ENCODE measurements at places on chromosomes 1 and 21. TPM values are rescaled to one million over a fixed set of nuclear protein-coding genes. Genes with fewer than 3 reads are reported as not detected.

DNA sequence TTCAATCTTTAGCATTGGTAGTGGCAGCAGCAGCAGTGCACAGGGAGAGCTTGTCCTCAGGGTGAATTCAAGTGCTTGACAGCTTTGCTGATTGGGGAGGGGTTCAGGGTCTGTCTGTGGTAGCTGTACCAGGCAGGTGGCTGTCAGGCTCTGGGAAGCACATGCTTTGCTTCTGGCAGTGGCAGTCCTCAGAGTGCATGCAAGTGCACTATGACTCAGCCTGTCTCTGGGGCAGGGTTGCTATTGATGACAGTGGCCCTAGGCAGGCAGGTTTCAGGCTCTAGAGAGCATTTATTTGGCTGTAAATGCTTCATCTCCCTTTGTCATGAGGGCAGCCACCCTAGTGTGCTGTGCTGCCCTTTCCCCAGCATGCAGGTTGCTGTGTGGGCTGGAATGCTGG lies 251.9 kb upstream of the LRRC7 start:
- H3K4me3 ChIP-seq = no peak overlapping the region
- 0 out of 2 replicates have a peak, but pooled peaks cover 8% of the 10 kb centered on the region for H3K4me1 ChIP-seq
- no peak for DNase-seq
- H3K27ac ChIP-seq = no peak overlapping the region

DNA sequence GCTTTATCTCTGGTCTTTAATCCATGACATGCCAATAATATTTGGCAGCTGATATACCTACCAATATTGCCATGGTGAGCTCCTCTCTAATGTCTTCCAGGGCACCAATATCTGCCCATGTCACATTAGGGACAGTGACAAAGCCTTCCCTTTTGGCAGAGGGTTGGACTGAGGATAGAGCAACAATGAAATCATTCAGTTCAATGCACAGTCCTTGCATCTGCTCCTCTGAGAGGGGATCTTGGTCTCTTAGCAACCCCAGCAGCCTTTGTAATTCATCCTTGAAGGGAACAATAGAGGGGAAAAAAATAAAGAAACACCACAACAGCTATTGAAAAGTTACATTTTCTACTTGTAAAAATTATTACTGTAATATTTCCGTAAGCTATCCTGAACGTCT lies 42.3 kb downstream of the NVL start:
- peak; percentile 78 for DNase-seq
- no peaks in the 10 kb centered on the region for H3K4me1 ChIP-seq
- H3K27ac ChIP-seq = no peak overlapping the region
- H3K27me3 ChIP-seq = no peaks in the 10 kb centered on the region
- peaks cover 28% of the 10 kb centered on the region for H3K36me3 ChIP-seq
- no peak overlapping the region for H3K4me3 ChIP-seq

DNA sequence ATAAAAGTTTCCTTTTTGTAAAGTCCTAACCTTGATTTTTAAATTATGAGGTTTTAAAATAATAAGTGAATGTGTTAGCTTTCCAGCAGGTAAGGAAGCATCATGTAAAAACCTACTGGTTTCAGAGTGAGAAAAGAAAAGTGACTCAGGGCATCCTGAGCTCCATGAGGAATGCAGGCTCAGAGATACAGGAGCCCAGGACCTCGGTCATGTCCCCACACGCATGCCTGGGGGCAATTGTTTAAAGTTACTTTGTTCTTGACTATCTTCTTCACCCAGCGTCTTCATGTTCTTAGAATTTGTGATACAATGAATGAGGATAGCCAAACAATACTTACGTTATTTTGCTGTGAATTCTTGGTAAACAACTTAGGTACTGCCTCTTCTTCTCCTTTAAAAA lies 117.4 kb upstream of the PLPPR5 start:
- H3K4me1 ChIP-seq = no peaks in the 10 kb centered on the region
- no peaks in the 10 kb centered on the region for H3K36me3 ChIP-seq
- DNase-seq = no peak
- no peak overlapping the region for H3K27ac ChIP-seq
- no peaks in the 10 kb centered on the region for H3K27me3 ChIP-seq
- no peak overlapping the region for H3K4me3 ChIP-seq

- H3K36me3 ChIP-seq = peaks cover 12% of the 10 kb centered on the region
- H3K4me3 ChIP-seq = no peak overlapping the region
- DNase-seq = no peak
- H3K27me3 ChIP-seq = no peaks in the 10 kb centered on the region
- H3K4me1 ChIP-seq = no peaks in the 10 kb centered on the region
These were observed 74.9 kb downstream of the SLC66A1 start for GRCh38 chr1:19387045-19387467.

DNA sequence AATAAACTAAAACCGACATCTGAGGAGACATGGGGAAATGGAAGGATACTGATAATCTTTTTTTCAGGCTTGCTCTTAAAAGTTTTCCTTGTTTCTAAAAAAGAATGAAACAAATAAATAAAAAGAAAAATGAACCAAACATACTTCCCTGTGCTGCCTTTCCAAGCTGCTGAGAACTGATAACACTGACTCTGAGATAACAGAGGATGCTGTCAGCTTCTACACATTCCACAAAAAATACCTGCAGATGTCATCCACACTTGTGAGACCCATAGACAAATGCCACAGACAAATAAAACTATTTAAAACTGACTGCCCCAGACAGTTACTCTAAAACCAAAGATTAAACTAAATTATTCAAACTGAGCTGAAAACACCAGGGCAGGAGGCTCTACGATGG lies 12.0 kb upstream of the OR6K3 start:
- no peaks in the 10 kb centered on the region for H3K36me3 ChIP-seq
- no peaks in the 10 kb centered on the region for H3K27me3 ChIP-seq
- H3K27ac ChIP-seq = no peak overlapping the region
- no peak overlapping the region for H3K4me3 ChIP-seq
- DNase-seq = no peak

- no peaks in the 10 kb centered on the region for H3K36me3 ChIP-seq
- DNase-seq = no peak
- H3K27me3 ChIP-seq = no peaks in the 10 kb centered on the region
- H3K27ac ChIP-seq = no peak overlapping the region
- no peak overlapping the region for H3K4me3 ChIP-seq
These were observed 320.3 kb upstream of the C1orf174 start for GRCh38 chr1:4220362-4220761.

- no peak overlapping the region for H3K4me3 ChIP-seq
- peaks cover 36% of the 10 kb centered on the region for H3K4me1 ChIP-seq
- H3K27ac ChIP-seq = no peak overlapping the region
- H3K36me3 ChIP-seq = no peaks in the 10 kb centered on the region
These were observed 8.3 kb downstream of the NHLH2 start for GRCh38 chr1:115832651-115833050.

DNA sequence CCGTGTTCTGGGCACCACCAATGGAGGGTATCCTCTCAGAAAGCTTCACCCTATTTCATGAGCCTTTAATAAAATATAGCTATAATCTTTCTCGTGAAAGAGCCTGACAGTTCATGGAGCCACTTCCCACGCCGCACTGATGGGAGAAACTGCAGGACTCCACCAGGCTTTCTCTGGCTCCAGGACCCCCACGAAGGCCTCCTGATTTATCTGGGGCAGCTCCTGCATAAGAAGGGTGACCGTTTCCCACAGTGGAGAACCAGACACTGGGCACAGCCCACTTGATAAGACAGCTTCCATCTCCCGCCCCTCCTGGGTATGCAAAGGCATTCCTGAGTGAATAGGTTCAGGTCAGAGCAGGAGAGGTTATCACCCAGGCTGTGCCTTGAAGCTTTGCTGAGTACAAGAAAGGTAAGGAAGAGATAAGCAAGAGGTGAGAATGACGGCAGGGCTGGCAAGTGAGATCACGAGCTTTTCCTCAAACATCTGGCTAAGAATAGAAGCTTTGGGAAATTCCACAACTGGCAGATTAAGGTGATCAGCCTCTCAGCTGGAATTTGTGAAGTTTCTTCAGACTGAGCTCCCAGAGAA lies 499.8 kb downstream of the KIF26B start:
- no peaks in the 10 kb centered on the region for H3K4me1 ChIP-seq
- no peak overlapping the region for H3K4me3 ChIP-seq
- no peaks in the 10 kb centered on the region for H3K36me3 ChIP-seq

DNA sequence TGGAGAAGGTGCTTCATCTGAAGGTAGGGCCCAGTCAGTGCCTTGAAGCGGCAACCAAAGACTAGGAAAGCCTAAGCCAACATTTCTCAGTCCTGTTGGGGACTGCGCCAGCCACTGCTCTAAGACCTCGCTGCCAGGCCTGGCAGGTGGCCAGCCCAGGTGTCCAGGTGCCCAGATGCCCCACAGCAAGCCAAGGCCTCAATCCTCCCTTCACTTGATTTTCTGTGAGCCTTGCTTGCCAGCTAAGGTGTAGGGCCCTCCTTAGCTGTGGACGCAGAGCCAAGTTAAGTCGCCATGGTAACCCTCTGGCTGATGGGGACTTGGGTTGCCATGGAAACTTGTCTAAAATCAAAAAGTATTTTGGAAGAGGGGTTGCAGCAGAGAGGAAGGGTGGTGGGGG lies 135.0 kb downstream of the NAV1 start:
- H3K27ac ChIP-seq = no peak overlapping the region
- peak; percentile 28 for DNase-seq
- H3K36me3 ChIP-seq = no peaks in the 10 kb centered on the region
- no peak overlapping the region for H3K4me3 ChIP-seq
- no peaks in the 10 kb centered on the region for H3K27me3 ChIP-seq

- no peak overlapping the region for H3K4me3 ChIP-seq
- H3K4me1 ChIP-seq = no peaks in the 10 kb centered on the region
- H3K27ac ChIP-seq = no peak overlapping the region
- no peaks in the 10 kb centered on the region for H3K36me3 ChIP-seq
- no peaks in the 10 kb centered on the region for H3K27me3 ChIP-seq
- no peak for DNase-seq
These were observed 15.0 kb upstream of the KCNN3 start for GRCh38 chr1:154884869-154885701.

- no peaks in the 10 kb centered on the region for H3K27me3 ChIP-seq
- no peaks in the 10 kb centered on the region for H3K4me1 ChIP-seq
- no peak overlapping the region for H3K27ac ChIP-seq
- peak; percentile 71 for DNase-seq
These were observed 33.9 kb upstream of the IPO9 start for GRCh38 chr1:201795066-201795465.

- H3K36me3 ChIP-seq = no peaks in the 10 kb centered on the region
- no peaks in the 10 kb centered on the region for H3K27me3 ChIP-seq
- no peak for DNase-seq
- no peak overlapping the region for H3K27ac ChIP-seq
- no peak overlapping the region for H3K4me3 ChIP-seq
These were observed 145.6 kb downstream of the HIVEP3 start for GRCh38 chr1:41773144-41773591.

DNA sequence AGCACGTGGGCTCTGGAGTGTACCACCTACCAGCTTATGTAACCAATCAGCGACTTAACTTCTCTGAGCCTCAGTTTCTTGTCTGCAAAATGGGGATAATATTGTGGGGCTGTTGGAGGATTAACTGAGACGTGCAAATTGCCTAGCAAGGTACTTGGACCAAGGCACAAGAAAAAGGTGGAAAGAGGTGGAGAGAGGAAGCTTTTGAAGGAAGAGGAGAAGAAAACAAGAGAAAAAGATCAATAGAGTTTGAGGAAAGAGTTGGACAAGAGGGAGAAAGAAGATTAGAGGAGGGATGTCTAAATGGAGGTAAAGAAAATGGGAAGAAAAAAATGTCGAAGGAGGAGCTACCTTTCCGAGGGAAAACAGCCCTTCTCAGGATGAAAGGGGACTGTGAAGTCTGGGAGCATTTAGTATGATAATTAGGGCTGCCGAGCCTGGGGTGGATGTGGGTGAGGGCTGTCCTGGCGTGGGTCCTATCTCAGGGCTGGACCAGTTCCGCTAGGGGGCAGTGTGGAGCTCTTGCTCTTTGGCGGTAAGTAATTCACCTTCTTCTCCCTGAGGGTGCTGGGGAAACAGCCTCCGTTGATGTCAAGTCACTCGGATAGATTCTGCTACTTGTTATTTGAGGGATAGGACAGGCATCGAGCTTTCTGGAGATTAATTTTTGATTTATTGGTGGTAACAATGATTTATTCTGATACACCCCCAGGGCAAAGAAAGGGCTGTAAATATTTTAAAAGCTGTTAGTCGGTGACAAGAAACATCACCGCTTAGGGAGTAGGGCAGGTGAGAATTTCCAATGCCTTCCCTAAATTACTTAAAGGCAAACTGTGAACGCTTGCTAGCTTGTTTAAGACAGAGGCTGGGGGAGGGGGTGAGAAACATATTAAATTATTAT lies 79.0 kb upstream of the NFASC start:
- no peak overlapping the region for H3K27ac ChIP-seq
- no peaks in the 10 kb centered on the region for H3K4me1 ChIP-seq
- no peaks in the 10 kb centered on the region for H3K27me3 ChIP-seq
- H3K4me3 ChIP-seq = no peak overlapping the region

DNA sequence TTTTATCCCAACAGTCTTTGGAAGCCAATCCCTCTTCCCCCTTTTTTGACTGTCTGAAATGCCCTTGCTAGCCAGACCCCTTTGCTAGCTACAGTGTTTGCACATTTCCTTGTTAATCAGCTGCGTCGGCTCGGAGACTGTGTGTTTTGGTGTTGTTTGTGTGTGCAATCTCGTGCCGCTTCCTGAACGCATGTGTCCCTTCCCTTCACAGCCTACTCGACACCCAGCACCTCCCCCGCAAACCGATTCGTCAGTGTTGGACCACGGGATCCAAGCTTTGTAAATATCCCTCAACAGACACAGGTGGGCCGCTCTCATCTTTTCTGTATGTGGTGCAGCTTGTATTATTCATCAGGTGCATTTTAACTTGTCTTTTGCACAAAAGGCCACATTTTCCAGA lies 298.7 kb downstream of the TM2D1 start:
- no peak overlapping the region for H3K27ac ChIP-seq
- no peak for DNase-seq
- H3K4me3 ChIP-seq = no peak overlapping the region
- no peaks in the 10 kb centered on the region for H3K27me3 ChIP-seq

DNA sequence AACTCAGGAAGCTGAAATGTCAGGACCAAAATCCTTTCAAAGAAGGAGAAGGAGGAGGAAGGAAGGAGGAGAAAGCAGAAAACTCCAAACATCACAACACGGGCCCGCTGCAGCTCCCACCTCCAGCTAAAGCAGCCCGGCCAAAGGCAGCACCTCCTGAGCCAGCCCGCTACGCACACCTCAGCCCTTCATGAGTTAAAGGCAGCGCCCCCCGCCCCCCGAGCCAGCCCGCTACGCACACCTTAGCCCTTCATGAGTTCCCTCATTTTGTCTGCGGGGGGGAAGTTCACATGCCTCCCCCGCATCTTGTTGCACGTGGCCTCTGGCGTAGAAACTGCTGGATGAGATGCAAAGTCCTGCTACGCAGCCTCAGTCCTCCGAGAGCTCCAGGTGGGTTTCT lies 90.7 kb upstream of the ARHGEF16 start:
- no peaks in the 10 kb centered on the region for H3K36me3 ChIP-seq
- no peak for DNase-seq
- H3K27ac ChIP-seq = no peak overlapping the region
- no peak overlapping the region for H3K4me3 ChIP-seq

- H3K27ac ChIP-seq = no peak overlapping the region
- H3K4me1 ChIP-seq = no peaks in the 10 kb centered on the region
- no peaks in the 10 kb centered on the region for H3K27me3 ChIP-seq
- H3K4me3 ChIP-seq = no peak overlapping the region
- no peaks in the 10 kb centered on the region for H3K36me3 ChIP-seq
- DNase-seq = no peak
These were observed 72.7 kb upstream of the ACTL8 start for GRCh38 chr1:17682400-17682799.

The PRKAB2 gene
- total RNA-seq = 27.3 TPM

The SLC44A3 gene
- total RNA-seq = 2.9 TPM

The GLRX2 gene
- 7.7 TPM for total RNA-seq

The PRR9 gene
- not detected for total RNA-seq

The MPZ gene
- 1.9 TPM for total RNA-seq

The SLC2A5 gene
- total RNA-seq = 0.03 TPM

The ADAMTSL4 gene
- total RNA-seq = 3.6 TPM

The CHAF1B gene
- 17.4 TPM for total RNA-seq

The SRSF4 gene
- 54.4 TPM for total RNA-seq

The GSTM5 gene
- 4.8 TPM for total RNA-seq

The CCDC27 gene
- 0.45 TPM for total RNA-seq

The GPR3 gene
- total RNA-seq = 9.1 TPM
